ENCODE measurements at places on chromosomes 7 and 10. TPM values are rescaled to one million over a fixed set of nuclear protein-coding genes. Genes with fewer than 3 reads are reported as not detected.

DNA sequence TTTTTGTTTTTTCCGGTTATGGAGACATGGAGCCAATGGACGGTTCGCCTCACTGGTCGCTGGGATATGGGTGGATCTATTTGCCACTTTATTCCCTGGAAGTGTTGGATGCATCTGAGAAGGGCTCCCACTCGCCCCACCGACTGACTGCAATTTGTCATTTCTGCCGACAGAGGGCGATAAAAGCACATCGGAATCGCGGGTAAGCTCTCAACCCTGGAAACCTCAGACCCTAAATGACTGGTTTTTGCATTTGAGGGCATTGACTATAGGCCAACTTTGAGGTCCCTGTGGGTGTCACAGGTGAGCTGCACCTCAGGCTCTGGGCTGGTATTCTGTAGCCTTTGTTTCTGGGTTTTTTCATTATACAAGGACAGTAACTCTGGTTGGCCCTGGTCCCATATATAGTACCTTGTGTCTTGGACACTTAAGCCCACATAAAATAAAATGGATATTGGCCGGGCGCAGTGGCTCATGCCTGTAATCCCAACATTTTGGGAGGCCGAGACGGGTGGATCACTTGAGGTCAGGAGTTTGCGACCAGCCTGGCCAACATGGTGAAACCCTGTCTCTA, 11.9 kb upstream of the OPALIN start:
- H3K4me3 ChIP-seq, result no peak overlapping the region
- peaks cover 19% of the 10 kb centered on the region for H3K4me1 ChIP-seq
- H3K36me3 ChIP-seq, result no peaks in the 10 kb centered on the region
- peak; percentile 71 for DNase-seq
- H3K27ac ChIP-seq, result no peak overlapping the region
- H3K27me3 ChIP-seq, result no peaks in the 10 kb centered on the region

DNA sequence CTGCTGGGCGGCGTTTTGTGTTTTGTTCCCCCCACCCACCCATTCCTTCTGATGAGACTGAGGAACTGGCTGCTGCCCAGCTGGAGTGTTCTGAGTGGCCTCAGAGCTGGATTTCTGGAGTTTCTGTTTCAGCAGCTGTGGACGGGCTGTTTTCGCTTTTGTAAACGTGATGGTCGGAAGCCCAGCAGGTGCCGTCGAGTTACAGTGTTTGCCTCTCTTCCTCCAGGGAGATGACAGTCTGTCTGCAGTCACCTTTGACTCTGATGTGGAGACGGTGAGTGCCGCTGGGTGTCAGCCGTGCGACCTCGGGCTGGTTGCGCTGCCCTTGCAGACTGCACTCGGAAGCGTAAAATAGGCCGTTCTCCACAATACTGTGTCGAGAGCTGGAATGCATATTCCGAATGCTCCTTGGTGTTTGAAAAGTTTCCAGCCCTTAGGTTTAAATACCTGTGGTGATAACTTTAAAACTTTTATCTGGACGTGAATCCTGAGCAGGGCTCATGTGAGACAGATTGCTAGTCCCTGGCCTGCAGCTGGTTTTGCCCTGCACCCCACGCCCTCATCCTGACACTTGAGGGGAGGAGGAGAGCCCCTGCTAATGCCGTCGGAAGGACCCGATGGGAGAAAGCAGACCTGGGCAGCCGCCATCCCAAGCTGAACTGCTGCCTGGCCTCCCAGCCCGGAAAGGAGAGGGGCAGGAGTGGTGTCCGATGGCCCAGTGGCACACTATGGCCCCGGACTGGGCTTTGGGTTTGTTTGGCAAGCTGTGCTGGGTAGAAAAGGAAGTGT, 8.3 kb downstream of the IQCE start:
- no peak overlapping the region for H3K27ac ChIP-seq
- H3K36me3 ChIP-seq, result no peaks in the 10 kb centered on the region
- DNase-seq, result no peak
- H3K4me3 ChIP-seq, result no peak overlapping the region
- peaks cover 8% of the 10 kb centered on the region for H3K4me1 ChIP-seq

DNA sequence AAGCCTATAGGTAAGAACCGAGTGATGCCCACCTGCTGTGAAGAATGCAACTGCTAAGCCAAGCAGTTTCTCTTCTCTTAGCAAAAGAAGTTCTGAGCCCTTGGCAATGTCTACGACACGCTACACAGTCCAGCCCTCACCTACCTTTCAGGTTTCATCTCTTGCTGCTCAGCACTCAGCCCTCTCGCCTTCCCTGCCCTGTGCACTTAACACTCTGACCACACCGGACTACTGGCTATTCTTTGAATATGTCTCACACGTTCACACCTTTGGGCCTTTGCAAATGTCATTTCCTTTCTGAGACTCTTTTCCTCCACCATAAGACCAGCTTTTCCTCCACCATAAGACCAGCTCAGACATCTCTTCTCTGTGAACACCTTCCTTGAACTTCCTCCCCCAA, 67.0 kb upstream of the ITGB1 start:
- no peaks in the 10 kb centered on the region for H3K36me3 ChIP-seq
- H3K27me3 ChIP-seq, result no peaks in the 10 kb centered on the region
- H3K27ac ChIP-seq, result no peak overlapping the region
- no peak for DNase-seq
- no peaks in the 10 kb centered on the region for H3K4me1 ChIP-seq

DNA sequence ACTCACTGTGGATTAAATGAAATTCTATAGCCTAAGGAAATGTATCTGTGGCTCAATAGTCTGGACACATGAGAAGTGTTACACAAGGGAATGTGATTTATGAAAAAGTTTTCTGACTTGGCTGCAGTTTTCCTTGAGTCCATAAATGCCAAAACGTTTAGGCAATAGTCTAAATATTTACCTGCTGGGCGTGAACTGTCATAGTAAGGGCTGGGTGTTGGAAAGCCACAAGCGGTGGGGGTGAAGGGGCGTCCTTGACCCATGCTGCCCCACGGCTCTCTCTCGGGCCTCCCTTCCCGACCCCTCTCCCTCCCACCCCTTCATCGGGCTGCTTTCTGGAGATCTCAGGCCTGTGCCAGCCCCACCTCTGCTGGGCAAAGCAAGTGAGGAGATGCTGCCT, 223.7 kb downstream of the BUB3 start:
- H3K4me1 ChIP-seq, result peaks cover 39% of the 10 kb centered on the region
- H3K4me3 ChIP-seq, result peak overlapping the region; percentile 35
- no peaks in the 10 kb centered on the region for H3K27me3 ChIP-seq
- H3K36me3 ChIP-seq, result no peaks in the 10 kb centered on the region
- peak; percentile 77 for DNase-seq
- peak overlapping the region; percentile 75 for H3K27ac ChIP-seq

- H3K4me1 ChIP-seq, result peaks cover 25% of the 10 kb centered on the region
- H3K4me3 ChIP-seq, result peak overlapping the region; percentile 80
- no peaks in the 10 kb centered on the region for H3K27me3 ChIP-seq
- H3K27ac ChIP-seq, result peak overlapping the region; percentile 60
- H3K36me3 ChIP-seq, result no peaks in the 10 kb centered on the region
Measured at GRCh38 chr7:51315393-51316261, 982 bp downstream of the COBL start.

DNA sequence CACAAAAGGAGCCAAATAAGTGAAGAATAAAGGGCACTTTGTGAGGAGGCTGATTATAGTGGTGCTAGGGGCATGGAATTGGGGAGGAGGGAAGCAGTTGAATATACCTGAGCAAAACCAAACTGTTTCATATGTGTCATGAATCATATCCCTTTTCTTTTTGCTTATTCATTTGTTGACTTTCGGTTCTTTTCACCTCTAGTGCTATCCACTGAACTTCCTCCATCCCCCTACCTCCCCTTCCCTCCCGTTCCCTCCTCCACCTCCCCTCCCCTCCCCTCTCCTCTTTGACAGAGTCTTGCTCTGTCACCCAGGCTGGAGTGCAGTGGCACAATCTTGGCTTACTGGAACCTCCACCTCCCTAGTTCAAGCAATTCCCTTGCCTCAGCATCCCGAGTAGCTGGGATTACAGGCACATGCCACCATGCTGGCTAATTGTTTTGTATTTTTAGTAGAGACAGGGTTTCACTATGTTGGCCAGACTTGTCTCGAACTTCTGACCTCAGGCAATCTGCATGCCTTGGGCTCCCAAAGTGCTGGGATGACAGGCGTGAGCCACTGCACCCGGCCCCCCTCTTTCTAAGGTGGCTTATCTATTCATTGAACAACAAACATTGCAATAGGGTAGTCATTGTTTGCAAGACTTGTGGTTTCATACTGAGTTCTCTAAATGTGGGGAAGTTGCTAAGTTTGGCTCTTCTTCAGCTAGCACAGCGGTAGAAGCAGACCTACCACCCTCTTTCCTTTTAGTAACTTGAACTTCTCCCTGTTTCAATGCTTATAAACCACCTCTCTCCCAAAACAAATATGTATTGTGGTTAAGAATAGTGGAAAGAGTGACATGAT, 150.4 kb upstream of the PRPS1L1 start:
- H3K4me3 ChIP-seq, result peak overlapping the region; percentile 56
- no peaks in the 10 kb centered on the region for H3K36me3 ChIP-seq
- H3K27me3 ChIP-seq, result no peaks in the 10 kb centered on the region
- peak; percentile 95 for DNase-seq
- H3K4me1 ChIP-seq, result peaks cover 54% of the 10 kb centered on the region

- DNase-seq, result peak; percentile 98
- H3K4me1 ChIP-seq, result peaks cover 19% of the 10 kb centered on the region
- peak overlapping the region; percentile 1 for H3K4me3 ChIP-seq
- H3K27me3 ChIP-seq, result no peaks in the 10 kb centered on the region
- H3K27ac ChIP-seq, result peak overlapping the region; percentile 41
Measured at GRCh38 chr10:33609546-33609945, 275.1 kb upstream of the NRP1 start.

DNA sequence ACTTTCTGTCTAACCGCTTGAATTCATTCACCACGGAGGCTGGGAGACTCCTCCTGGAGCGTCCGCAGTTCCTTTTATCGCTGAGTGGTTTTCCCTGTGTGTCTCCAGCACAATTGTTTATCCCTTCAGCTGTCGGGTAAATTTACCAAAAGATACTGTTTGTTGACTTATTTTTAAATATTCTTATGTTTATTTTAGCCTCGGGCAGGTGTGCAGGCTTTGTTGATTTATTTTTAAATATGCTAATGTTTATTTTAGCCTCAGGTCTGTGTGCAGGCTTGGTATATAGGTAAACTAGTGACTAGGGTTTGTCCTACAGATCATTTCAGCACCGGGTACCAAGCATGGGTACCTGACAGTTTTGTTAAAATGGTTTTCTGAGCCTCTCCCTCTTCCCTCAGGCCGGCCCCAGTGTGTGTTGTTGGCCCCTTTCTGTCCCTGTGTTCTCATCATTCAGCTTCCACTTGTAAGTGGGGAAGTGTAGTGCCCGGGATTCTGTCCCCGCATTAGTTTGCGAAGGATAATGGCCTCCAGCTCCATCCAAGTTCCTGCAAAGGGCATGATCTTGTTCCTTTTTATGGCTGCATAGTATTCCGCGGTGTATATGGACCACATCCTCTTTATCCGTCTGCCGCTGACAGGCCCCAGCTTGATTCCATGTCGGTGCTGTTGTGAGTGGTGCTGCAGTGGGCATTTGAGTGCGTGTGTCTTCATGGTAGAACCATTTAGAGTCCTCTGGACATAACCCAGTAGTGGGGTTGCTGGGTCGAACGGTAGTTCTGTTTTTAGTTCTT, 5.3 kb downstream of the GET4 start:
- no peak overlapping the region for H3K27ac ChIP-seq
- no peak overlapping the region for H3K4me3 ChIP-seq
- H3K36me3 ChIP-seq, result no peaks in the 10 kb centered on the region
- H3K4me1 ChIP-seq, result peaks cover 19% of the 10 kb centered on the region

DNA sequence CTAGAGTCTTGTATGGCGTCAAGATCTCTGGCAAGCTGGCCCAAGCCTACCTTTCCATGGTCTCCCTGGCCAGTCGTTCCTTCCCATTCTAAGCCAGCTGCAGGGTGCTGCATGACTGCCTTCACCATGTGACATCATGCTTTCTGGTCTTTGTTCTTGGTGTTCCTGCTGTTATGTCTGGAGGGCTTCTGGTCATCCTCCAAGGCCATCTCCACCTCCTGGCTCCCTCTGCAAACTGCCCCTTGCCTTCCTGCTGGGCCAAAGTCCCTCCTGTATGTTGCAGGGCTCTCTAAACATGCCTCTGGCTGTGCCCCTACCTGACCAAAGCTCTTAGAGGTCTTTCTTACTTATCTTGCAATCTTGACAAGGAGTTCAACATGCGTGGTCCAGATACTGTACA, 44.4 kb upstream of the SHH start:
- no peak overlapping the region for H3K27ac ChIP-seq
- H3K36me3 ChIP-seq, result no peaks in the 10 kb centered on the region
- peaks cover 29% of the 10 kb centered on the region for H3K4me1 ChIP-seq
- H3K27me3 ChIP-seq, result no peaks in the 10 kb centered on the region
- no peak overlapping the region for H3K4me3 ChIP-seq

GRCh38 chr10:106310596-106310995, 853.9 kb downstream of the SORCS1 start:
- no peak overlapping the region for H3K27ac ChIP-seq
- H3K27me3 ChIP-seq, result no peaks in the 10 kb centered on the region
- no peak for DNase-seq
- H3K4me1 ChIP-seq, result no peaks in the 10 kb centered on the region

- H3K4me1 ChIP-seq, result 0 out of 2 replicates have a peak, but pooled peaks cover 4% of the 10 kb centered on the region
- no peak overlapping the region for H3K27ac ChIP-seq
- peaks cover 82% of the 10 kb centered on the region for H3K27me3 ChIP-seq
- H3K36me3 ChIP-seq, result no peaks in the 10 kb centered on the region
- no peak for DNase-seq
Measured at GRCh38 chr7:155381852-155382801, 75.8 kb upstream of the EN2 start.

DNA sequence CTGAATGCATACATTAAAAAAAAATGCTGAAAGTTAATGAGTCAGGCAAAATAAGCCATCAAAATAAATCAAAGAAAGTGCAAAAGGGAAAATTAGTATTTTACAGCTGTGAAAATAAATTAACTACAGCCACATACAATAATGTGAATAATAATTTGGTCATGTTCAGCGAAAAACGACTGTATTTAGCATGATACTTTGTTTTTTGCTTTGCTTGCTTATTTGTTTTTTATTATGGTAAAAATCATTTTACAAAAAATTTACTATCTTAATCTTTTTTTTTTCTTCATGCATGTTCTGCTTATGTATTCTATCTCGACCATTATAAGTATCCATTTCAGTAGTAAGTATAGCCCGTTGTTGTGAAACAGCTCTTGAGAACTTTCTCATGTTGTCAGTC, 77.1 kb downstream of the RAB18 start:
- H3K4me3 ChIP-seq, result no peak overlapping the region
- no peak for DNase-seq
- no peak overlapping the region for H3K27ac ChIP-seq
- no peaks in the 10 kb centered on the region for H3K36me3 ChIP-seq

DNA sequence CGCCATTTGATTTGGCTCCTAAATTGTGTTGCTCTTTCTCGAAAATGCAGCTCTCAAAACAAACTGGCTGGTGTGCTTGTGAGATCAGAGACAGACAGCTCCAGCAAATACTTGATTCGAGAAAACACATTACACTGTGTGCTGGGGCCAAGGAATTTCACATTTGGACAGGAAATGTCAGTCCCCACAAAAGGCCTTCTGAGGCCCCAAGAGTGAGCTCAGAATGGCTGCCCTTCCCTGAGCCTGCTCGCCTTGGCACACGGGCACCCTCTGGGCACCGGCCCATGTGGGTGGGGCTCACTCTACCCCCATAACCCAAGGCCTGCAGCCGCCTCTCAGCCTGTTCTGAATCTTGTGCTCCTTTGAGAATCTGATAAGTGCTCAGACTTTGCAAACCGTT, 13.9 kb upstream of the HSPA12A start:
- no peak overlapping the region for H3K4me3 ChIP-seq
- H3K4me1 ChIP-seq, result peaks cover 7% of the 10 kb centered on the region
- H3K36me3 ChIP-seq, result no peaks in the 10 kb centered on the region
- no peak for DNase-seq

SCIN gene
- 1.6 TPM for total RNA-seq

ZCCHC24 gene
- total RNA-seq, result 40.7 TPM

TRIM74 gene
- 0.23 TPM for total RNA-seq

NOLC1 gene
- 69.9 TPM for total RNA-seq

TSPAN12 gene
- total RNA-seq, result 7.2 TPM

JMJD1C gene
- 139 TPM for total RNA-seq

TIMM23 gene
- total RNA-seq, result 99.2 TPM
